Activated CD4-positive, alpha-beta memory T cell treated with anti-CD3 and anti-CD28 coated beads for 36 hours (primary cell): ENCODE measurements at places on chromosomes 11 and 22.

DNA sequence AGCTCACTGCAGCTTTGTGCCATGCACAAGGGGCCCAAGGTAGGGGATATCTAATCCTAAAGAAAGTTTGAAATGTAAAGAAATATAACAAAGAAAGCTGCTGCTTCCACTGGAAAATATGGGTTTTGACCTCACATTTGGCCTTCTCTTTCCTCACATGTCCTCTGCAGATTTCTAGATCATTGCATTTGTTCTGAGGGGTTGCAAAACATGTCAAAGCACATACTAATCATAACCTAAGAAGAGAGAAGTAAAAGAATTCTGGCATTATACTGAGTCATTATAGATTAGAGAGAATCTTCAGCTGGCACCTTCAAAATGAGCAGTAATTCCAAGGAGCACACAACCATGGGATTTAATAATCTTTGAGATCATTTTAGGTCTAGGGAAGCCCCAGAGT lies 92.5 kb upstream of the CHRM4 start:
- DNase-seq: no peak

DNA sequence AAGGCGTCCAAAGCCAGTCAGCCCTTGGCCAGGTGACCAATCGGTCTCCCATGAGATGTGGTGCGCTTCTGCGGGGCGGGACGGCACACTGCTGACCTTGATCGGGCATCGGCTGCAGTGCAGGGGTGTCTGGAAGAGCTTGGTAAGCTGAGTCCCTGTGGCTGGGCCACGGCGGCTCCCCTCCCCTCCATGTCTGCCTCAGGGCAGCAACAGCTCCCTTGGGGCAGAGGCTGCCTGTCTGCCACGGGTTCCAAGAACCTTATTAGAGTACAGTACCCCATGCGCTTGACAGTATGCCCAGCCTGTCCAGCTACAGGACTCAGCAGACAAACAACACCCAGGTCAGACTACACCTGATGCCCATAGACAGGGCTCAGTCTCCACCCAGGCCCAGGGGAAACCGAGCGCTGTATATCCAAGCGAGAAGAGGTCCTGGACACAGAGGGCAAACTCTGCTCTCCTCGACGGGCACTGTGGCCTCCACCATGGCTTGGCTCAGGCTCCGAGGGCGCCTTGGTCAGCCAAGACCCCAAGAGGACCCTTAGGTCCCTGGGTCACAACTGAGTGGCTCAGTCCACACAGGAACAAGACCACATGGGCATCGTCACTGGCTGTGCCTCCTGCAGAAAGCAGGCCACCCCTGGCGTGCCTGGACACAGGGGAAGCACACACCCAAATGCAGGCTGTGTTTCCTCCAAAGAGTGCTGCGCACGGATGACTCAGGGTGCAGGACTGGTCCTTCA lies 18.9 kb downstream of the TSPAN32 start:
- no peak for DNase-seq

GRCh38 chr11:17473071-17473744 lies 3.4 kb downstream of the ABCC8 start:
- DNase-seq: no peak

DNA sequence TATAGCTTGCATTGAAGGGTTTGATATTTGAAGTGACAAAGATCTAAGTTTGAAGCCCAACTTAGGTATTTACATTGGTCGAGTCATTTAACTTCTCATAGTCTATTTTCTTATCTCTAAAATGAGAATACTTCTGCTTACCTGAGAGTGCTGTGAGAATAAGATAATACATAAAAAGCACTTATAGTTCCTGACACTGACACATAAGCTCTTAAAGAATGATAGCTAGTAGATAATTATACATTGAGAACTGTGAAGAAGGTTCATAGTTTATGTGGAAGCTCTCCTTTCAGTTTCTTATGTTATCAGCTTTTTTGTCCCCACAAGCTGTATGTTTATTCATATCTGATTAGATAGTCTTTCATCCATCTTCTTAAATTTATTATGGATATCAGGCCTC lies 4.8 kb downstream of the PPME1 start:
- no peak for DNase-seq

DNA sequence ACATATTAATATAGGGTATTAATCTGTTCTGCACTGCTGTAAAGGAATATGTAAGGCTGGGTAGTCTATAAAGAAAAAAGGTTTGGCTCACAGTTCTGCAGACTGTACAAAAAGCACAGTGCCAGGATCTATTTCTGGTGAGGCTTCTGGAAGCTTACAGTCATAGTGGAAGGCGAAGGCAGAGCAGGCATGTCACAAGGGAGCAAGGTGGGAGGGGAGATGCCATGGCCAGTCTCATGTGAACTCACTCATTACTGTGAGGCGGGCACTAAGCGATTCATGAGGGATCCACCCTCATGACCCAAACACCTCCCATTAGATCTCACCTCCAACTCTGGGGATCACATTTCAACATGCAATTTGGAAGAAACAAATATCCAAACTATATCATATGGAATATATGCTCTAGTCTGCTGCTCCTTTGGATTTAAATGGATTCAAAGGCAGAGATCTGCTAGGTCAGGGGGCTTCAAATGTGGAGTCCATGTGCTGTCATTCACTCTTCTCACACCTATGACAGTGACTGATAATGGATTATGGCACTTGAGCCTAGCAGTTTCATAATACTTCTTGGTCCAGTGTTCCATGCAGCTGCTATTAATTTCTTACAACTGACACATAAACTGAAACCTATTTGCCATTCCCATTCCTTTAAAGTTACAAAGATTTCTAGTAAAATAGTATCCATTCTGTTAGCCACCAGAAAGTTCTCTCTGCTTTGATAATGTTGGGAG lies 146.0 kb downstream of the ATG16L2 start:
- no peak for DNase-seq

DNA sequence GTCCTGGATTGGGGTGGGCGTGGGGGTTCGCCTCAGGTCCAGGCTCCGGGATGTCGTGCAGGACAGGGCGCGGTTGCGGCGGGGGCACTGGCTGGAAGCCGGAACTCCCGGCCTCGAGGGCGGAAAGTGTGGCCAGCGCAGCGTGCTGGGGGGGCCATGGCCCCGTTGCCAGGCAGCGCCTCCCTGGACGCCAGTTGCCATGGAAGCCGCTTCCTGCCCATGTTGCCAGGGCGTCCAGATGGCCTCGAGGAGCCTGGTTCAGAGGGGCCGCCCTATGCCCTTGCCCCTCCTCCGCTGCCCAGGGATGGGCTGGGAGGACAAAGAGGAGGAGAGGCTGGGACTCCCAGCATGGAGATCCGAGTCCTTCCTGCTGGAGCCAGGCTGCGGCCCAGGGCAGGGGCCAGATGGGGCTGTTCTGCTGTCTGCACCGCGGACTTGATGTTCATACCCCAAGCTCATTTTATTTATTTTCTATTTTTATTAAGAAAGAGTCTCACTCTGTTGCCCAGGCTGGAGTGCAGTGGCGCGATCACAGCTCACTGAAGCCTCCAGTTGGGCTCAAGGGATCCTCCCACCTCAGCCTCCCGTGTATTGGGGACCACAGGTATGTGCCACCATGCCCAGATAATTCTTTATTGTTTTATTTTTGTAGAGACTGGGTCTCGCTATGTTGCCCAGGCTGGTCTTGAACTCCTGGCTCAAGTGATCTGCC lies 4.6 kb upstream of the CCDC188 start:
- DNase-seq: peak; percentile 35

DNA sequence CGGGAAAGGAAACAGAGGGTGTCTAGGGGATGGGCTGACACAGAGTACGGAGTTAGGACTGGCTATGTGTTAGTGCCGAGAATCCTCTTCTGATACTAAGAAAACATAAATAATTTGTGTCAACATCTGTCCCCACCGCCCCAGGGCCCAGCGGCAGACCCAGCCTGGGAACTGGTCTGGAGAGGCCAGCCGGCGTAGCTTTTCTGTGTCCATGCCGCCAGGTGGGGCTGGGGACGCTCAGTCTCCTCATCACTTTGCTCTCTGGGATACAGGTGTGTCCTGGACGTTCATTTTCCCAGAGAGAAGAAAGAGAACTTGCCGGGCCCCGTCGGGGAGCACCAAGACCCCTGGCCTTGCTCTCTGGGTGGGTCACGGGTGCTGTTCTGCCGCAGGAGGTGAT lies 54.7 kb downstream of the WNT7B start:
- DNase-seq: no peak

GRCh38 chr11:3340025-3340424 lies 38.9 kb downstream of the ZNF195 start:
- no peak for DNase-seq

GRCh38 chr11:6988506-6988905 lies 31.6 kb downstream of the ZNF214 start:
- DNase-seq: no peak

DNA sequence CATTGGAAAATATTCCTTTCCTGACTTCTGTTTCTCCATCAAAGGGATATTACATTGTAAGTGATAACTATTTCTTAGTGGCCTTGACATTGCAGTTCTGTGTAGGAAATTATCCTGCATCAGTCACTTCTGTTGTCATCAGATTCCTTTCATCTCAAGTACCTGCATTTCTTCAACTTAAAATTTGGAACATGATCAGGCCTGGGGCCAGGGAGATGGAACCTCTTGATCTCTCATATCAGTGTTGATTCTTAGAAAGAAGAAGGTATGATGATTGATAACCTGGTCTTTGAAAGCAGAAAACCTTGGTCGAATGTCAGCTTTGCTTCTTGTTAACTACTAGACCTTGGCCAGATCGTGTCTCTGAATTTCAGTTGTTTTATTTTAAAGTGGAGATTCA lies 93.6 kb downstream of the NAV2 start:
- no peak for DNase-seq

GRCh38 chr11:73308003-73308960 lies at the start of gene ARHGEF17:
Gene ARHGEF17, plus strand, starts transcription at chr11:73308276. Its CDS starts 363 bp downstream, at chr11:73308639.
- DNase-seq: peak; percentile 53

DNA sequence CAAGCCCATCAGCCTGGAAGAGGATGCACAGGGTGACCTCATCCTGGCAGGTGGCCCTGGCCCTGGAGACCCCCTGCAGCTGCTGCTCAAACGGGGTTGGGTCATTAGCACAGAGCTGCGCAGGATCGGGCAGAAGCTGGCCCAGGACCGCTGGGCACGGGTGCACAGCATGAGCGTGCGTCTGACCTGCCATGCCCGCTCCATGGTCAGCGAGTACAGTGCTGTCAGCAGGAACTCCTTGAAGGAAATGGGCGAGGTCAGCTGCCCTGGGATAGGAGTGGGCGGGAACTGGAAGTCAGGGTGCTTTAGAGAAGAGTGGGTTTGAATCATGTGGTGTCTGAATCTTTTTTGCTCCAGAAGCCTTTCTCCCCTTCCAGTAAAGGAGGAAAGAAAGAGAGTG lies 61.1 kb downstream of the INSC start:
- DNase-seq: no peak

- no peak for DNase-seq
Observed at GRCh38 chr11:23653071-23653675, 792.9 kb upstream of the CCDC179 start.

DNA sequence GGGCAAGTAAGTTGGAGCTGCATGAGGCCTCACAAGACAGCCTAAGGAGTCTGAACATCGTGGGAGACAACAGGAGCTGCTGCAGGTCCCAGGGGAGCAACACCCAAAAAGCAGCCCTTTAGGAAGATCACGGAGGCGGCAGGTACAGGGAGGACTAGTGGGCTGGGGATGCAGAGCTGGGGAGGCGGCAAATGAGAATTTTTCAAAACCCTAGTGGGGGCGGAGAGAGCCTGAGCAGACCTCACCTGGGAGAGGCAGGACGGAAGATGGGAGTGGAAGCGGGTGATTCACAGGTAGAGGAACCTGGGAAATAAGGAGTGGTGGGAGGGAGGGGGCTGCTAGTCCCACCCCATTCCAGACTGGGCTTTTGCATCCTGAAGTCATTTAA lies 42.1 kb downstream of the DKK3 start:
- no peak for DNase-seq

DNA sequence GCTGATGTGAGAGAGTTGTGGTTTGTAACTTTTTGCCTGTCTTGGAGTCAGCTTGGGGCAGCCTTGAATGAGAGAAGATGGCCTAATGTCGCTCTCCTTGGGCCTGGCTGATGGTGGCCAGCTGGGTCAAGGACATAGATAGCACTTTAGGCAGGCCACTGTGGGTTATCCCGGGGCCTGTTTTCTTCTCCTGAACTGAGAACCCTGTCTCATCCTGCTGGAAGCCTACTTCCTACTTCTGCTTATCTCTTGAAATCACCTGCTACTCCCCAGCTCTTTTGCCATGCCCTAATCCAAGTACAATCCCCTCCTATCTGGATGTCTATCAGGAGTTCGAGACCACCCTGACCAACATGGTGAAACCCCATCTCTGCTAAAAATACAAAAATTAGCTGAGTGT lies 49.5 kb downstream of the OSBP2 start:
- DNase-seq: no peak

DNA sequence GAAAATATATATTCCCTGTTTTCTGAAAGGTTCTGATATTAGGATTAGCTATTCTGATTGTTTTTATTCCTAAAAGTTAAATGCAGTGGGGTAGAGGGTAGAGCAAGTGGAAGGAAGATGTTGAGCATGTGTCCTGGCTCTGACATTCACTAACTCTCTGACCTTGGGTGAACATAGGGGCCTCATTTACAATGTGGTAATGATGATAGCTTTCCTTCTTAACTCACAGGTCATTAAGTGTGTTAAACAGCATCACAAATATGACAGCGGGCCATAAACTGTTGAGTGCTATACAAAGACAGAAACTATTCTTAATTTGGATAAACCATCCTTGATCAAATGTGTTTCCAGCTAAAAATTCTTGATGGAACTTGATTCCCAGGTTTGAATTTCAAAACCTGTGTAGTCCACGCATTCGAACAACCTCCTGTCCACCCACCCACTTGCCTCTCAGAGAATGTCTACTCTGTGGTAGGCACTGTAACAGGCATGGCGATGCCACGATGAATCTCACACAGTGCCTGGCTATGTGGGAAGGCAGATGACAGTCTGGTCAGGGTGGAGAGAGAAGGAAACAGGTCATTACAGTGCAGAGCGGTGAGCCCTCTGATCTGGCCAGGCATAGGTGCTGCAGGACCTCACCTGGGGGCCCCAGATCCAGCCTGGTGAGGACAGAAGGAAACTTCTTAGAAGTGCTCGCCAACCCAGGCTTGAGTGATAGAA lies 19.3 kb upstream of the PEX26 start:
- DNase-seq: no peak

- DNase-seq: no peak
Observed at GRCh38 chr11:126739499-126740145, 260.9 kb downstream of the KIRREL3 start.

- no peak for DNase-seq
Observed at GRCh38 chr11:130244848-130245247, 69.9 kb downstream of the ZBTB44 start.

DNA sequence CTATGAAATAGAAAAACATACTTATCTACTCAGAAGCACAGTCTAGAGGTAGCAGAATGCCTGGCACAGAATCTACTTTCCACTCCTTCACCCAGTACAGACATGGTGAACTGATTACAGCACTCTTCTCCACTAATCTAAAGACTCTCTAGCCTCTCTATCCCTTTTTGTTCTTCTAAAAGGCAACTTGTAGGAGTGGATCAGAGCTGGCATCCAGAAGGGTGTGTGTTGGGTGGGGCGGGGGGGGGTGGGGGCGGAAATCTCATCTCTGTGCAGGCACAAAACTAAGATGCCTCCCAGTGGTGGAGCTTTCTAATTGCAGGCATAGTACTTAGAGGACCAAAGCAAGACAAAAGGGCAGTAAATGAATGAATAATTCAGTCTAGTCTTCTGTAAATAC lies 11.5 kb upstream of the EMID1 start:
- DNase-seq: no peak
